ENCODE measurements at places on chromosomes 16 and 17.

- no peak for DNase-seq
Measured at GRCh38 chr16:1816396-1817275, 10.0 kb downstream of the HAGH start.

DNA sequence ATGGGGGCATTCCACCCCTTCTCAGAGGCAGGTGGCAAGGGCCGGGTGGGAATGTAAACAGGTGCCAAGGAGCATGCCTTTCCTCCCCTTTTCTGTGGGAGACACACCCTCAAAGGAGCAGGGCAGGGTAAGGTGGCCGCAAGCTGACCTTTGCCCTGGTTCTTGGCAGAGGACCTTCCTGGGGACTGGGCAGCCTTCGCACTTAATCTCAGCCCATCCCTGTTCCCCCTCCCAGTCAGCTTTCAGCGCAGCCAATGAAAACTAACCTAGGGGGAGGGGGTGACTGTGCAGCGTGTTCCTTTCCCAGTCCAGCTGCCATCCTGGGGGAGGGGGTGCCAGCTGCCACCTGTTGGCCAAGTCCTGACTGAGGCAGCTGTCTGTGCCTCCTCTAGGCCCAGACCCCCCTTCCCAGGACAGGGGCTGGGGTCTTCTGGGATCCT lies 2.8 kb downstream of the TRAF4 start:
- DNase-seq, result peak; percentile 95

- peak; percentile 81 for DNase-seq
Measured at GRCh38 chr17:74354123-74354522, 7.5 kb downstream of the BTBD17 start.

DNA sequence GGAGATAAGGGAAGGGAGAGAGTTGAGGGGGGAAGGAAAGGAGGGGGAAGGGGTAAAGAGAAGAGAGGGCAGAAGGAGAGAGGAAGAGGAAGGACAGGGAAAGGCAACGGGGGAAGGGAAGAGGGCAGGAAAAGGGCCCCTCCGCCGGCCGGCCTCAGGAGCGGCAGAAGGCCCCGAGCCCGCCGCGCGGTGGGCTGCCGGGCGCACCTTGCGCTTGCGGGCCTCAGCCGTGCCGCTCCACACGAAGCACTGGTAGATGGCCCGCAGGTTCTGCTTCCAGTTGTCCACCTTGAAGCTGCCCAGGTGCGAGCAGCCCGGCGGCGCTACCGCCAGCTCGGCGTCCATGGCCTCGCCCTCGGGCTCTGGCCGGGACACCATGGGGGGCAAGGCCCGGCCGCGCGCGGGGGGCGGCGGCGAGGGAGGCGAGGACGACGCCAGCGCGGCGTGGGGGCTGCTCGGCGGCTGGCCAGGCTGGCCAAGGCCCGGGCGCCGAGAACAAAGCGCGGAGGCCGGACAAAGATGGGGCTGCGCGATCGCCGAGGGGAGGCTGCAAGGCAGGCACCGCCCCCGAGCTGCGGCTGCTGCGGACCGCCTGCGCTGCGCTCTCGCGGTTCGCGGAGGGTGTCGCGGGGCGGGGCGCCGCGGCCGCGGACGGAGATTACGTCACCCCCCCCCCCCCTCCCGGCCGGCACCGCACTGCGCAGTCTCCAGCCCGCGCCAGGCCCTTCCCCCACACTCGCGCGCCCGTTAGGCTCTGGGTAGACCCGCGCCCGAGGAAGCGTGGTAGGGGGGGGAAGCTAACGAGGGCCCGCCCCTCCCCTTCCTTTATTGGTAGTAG lies at the start of gene USP22:
Gene USP22, minus strand, starts transcription at position 554 of the 838 bp plus-strand sequence. Its CDS starts 176 bp downstream, at position 378.
- no peak for DNase-seq

DNA sequence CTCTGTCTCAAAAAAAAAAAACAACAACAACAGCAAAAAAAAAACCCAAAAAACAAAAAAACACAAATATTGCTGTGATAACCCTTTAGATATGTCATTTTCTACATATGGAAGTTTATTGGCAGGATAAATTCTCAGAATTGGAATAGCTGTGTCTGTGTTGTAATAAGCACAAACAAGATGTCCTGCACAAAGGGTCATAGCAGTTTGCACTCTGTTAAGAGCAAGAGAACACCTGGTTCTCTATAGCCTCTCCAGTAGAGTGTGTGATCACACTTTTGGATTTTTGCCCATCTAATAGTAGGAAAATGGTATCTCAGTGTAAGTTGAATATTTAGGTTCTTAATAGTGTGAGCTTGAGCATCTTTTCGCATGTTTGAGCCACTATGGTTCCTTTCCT lies 60.4 kb downstream of the USP43 start:
- no peak for DNase-seq

DNA sequence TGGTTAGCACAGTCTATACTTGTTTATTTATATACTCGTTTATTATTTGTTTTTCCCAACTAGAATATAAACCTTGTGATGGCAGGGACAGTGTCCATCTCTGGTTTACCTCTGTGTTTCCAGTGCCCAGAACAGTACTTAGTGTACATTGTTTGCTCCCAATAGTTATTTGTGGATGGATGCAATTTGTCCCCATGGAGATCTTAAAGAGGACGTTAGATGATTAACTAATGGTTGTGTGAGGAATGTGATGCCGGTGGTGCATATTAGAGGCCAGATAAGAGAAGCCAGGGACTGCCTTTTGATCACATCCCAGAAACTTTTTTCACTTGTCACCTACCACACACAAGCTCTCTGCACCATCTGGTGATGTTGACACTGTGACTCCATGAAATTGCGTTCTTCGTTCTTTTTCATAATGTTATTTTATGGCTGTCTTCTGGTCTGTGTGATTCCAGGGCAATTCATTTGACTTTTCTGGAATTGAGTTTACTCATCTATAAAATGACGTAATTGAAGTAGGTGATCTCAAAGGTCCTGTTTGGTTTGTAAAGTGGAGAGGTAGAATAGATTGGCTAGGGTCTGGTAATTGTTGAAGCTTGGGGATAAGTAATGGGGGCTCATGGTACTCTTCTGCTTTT lies 1.2 kb downstream of the COX10 start:
- DNase-seq, result no peak
